ENCODE measurements at places on chromosomes 11 and 22. TPM values are rescaled to one million over a fixed set of nuclear protein-coding genes. Genes with fewer than 3 reads are reported as not detected.

DNA sequence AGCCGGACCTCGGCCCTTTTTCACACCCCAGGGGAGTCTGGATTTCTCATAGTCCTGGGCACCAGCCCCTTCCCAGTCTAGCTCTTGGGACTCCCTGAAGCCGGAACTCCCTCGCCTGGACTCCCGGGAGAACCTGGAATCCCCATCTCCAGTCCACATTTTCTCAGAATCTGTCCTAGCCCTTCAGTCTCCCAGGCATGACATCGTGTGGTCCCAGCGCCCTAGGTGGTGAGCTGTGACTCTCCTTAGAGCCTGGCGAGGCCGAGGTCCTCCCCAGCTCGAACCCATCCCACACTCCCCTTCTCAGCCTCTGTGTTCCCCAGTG lies 673 bp upstream of the DUSP18 start:
- DNase-seq: no peak

DNA sequence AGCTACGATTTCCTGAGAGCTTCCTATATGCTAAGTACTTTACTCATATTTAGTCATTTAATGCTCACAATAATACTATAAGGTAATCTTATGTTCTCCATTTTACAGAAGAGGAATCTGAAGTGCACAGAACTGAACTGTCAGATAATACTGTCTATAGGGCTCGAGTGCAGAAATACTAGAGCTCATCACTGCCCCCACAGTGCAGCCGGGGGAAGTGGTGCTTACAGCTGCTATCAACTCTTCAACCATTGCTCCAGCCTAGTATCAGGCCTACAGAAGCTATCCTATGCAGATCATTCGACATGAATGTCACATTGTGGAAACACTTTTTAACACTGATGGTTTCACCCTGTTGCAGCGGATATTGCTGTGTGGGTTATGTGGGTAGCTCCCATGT lies 929.9 kb downstream of the NTM start:
- no peak for DNase-seq

- DNase-seq: no peak
These were observed 540.5 kb downstream of the DLG2 start for GRCh38 chr11:85086504-85087284.

GRCh38 chr11:66447012-66447411 lies 8.4 kb upstream of the MRPL11 start:
- DNase-seq: no peak

DNA sequence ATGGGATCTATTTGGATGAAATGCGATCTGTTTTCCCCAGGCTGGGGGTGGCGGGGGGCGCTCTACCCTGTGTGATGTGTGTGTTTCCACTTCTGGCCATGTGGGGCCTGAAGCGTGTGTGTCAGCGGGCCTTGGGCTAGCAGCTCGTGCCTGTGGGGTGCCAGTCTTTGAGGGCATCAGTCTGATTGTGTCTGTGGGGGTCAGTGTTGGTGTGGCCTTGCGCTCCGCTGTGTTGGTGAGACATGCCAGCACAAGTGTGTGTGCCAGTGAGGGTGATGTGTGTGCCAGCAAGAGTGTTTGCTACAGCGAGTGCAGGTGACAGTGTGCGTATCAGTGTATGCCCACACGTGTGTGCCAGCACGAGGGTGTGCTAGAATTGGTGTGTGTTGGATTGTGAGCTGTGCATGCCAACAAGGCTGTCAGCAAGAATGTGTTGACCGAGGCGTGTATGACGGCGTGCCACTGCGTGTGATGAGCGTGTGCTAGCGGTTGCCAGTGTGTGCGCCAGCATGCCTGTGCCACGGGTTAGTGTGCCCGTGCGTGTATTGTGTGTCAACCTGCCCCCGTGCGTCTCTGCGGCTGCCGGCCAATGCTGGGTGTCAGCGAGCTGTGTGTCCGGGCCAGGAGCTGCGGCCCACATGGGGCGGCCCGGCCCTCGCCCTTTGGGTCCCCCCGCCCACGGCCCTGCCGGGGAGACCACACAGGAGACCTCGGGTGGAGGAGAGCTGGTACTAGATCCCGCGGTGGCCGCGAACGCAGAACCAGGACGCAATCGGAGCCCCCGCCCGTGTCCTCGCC lies 519 bp downstream of the ARRB1 start:
- no peak for DNase-seq

DNA sequence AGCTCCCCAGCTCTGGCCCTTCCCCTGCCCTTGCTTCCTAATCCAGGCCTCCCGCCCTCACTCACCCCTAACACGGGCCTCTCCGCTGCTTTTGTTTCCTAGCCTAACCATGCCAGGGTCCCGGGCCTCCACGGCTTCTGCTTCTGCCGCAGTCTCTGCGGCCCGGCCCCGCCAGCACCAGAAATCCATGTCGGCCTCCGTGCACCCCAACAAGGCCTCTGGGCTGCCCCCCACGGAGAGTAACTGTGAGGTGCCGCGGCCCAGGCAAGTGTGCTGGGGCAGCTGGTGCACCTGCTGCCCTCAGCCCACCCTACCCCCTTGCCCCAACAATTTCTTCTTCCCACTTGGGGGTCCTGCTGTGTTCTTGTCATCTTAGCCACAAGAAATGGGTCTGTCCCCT lies 13.1 kb downstream of the RCOR2 start:
- DNase-seq: no peak

- DNase-seq: no peak
These were observed 34.7 kb downstream of the MOB2 start for GRCh38 chr11:1451781-1452470.

MOB2 gene
- total RNA-seq: 22.6 TPM

- DNase-seq: no peak
These were observed 2.3 kb downstream of the MYEOV start for GRCh38 chr11:69295995-69296889.

DNA sequence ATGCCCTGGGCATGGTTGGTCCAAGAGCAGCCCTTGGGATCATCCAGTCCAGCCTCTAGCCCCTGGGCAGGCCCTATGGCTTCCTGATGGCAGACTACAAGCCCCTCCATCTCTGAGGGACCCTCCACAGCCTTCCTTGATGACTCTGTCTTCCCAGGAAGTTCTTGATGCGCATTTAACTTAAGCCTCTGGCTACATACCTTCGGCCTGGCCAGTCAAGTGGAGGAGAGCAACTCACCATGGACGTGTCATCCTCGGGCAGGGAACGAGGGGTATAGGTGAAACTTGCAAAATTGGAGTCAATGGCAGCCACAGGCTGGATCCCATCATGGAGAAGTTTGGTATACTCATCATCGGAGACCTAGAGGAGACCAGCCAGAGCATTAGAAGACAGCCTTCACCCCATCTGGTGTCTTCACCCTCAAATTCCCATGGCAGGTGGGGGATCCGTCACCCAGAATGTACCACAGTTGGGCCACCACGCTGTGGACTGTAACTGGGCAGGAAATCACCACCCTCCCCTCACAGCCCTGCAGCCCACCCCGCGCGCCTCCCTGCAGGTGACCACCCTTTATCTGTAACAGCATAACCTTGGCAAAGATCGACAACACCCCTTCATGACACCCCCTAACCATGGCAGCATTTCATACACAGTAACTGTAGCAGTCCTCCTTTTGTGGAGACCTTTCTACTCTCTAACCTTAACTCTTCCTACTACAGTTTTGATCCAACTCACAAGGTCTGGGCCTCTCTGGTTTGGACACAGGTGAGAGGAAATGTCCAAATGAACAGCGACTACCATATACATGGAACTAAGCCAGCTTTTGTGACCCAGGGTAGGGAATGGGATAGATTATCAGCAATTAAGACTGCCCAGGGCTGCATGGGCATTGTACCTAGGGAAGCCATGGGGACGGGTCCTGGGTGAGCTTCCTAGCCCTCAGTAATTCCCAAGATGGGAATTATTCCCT lies 91.7 kb downstream of the PDE2A start:
- DNase-seq: no peak

SLC22A12 gene
- not detected for total RNA-seq

DNA sequence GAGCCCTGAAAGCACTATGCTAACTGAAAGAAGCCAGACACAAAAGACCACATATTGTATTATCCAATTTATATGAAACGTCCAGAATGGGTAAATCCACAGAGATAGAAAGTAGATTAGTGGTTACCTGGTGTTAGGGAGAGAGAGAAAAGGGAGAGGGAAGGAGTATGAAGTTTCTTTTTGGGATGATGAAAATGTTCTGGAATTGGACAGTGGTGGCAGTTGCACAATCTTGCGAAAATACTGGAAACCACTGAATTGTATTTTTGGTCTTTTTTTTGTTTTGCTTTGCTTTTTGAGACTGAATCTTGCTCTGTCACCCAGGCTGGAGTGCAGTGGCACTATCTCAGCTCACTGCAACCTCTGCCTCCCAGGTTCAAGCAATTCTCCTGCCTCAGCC lies 63.5 kb downstream of the MRTFA start:
- no peak for DNase-seq

KCNA4 gene
- not detected for total RNA-seq

BCO2 gene
- 0.52 TPM for total RNA-seq

LINC01488 gene
- total RNA-seq: not detected

- no peak for DNase-seq
These were observed 10.8 kb downstream of the IFITM10 start for GRCh38 chr11:1739576-1739975.

DNA sequence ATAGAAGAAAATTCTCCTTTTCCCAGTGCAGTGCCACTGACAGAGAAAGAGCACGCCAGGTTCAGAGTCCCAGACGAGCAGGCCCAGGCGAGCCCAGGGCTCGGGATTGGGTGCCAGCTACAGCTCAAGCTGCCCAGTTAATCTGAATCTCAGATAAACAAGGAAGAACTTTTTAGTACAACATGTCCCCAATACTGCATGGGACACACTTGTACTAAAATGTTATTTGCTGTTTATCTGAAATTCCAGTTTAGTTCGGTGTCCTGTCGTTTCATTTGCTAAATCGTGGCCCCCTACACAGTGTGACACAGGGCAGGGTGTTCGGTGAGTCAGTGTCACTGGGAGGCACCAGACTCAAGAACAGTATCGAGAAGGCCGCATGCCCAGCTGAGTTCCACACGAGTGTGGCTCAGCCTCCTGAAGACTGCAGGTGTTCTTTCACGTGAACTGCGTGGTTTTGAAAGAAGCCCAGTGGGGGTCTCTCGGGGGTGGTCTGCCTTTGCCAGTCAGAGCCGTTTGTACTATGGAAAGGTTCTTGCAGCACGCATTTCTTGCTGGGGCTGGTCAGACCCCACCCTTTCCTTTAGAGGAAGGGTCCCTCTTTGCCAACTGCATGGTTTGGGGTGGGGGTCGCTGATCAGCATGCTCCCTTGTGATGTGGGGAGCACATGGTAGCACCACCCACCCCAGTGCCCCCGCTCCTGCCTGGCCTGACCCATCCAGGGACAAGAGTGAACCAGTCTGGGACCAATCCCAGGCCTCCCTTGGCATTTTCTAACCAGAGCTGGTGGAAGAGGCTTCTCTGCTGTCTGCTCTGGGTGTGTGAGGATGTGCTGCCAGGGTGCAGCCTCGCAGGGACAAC lies 115.6 kb upstream of the B3GAT1 start:
- no peak for DNase-seq

TRPM5 gene
- not detected for total RNA-seq

DNA sequence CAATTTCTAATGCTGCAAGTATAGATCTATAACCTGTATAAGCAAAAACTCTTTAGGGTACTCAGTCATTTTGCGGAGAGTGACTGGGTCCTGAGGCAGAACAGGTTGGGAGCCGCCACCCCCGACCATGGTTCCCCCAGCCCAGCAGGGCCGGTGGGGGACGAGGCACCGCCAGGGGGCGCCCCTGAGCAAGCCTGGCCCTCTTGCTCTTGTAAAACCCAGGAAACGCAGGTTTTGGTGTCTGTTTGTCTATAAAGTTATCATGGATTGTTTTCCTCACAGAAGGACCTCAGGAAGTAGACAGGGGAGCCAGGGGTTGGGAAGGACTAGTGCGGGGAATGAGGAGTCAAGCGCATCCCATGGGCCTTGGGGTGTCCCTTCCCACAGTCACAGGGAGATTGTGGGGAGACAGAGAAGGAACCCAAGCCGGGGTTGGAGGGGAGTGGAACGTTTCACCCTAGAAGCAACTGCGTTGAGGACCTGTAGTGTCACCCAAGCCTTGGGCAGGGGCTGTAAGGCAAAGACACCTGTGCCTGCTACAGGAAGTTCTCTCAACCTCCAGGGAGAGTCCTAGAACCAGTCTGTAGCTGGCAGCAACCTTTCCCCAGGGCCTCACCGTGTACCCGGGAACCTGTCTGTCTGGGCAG lies 26.4 kb downstream of the KCTD17 start:
- no peak for DNase-seq

DNA sequence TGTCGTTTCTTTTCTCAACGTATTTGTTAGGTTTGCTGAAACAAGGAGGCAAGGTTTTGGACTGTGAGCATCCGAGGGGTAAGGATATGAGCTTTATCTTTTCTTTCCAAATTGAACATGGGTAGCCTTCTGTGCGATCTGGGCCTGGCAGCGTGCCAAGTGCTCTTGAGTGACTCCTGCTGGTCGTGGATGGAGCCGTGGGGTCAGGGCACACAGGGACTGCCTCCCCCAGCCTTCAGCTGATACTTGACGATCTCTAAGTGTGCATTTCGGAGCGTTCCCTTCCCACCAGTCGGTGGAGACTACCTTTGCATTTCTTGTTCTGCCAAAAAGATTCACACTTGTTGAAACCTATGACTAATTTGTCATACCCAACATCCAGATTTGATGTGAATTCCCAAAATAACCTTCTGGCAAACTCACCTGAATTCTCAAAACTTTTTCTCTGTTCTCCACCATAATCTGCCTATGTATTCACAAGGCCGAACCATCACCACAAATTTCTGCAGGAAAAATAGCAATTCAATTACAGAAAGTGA lies 40.1 kb upstream of the CLMP start:
- no peak for DNase-seq

DNA sequence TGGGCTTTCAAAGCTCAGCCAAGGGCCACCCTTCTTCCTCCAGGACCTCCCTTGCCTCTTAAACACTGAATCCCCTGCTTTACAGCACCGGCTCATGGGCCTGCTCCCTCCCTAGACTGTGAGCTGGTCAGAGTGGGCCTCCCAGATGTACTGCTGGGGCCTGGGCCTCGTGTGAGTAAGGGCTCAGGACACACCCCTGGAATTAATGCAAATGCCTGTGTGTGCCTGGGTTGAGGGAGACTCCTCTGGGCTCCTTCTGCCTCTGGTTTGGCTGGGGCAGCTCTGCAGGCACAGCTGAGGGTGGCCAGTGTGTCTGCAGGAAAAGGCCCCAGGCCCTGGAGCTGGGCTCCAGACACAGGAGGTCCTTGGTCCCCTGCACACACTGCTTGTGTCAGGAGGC lies 24.2 kb downstream of the ALX4 start:
- DNase-seq: no peak

GRCh38 chr22:25357132-25357455 lies 137.7 kb downstream of the CRYBB2 start:
- no peak for DNase-seq
